ENCODE measurements at places on chromosomes 5 and 9.

GRCh38 chr5:95901676-95902627 is 59.7 kb downstream of the ELL2 start:
- no peak for DNase-seq

DNA sequence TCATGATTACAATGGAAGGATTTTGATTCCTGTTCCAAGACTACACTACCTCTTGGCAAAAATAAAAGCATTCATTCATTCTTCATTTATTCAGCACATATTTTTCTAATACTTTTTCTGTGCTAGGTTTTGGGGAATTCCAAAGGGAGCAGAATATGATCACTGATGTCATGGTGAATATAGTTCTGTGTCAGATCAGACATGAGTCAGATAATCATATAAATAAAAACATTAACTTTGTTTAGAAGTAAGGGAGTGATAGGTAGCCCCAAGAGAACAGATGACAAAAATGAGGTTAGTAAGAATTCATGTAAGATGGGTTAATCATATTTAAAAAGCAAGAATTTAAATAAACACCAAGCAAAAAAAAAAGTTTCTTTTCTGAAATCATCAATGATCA is 94.1 kb upstream of the RANBP6 start:
- DNase-seq: no peak

GRCh38 chr9:70061776-70062175 is 18.1 kb downstream of the MAMDC2 start:
- no peak for DNase-seq

DNA sequence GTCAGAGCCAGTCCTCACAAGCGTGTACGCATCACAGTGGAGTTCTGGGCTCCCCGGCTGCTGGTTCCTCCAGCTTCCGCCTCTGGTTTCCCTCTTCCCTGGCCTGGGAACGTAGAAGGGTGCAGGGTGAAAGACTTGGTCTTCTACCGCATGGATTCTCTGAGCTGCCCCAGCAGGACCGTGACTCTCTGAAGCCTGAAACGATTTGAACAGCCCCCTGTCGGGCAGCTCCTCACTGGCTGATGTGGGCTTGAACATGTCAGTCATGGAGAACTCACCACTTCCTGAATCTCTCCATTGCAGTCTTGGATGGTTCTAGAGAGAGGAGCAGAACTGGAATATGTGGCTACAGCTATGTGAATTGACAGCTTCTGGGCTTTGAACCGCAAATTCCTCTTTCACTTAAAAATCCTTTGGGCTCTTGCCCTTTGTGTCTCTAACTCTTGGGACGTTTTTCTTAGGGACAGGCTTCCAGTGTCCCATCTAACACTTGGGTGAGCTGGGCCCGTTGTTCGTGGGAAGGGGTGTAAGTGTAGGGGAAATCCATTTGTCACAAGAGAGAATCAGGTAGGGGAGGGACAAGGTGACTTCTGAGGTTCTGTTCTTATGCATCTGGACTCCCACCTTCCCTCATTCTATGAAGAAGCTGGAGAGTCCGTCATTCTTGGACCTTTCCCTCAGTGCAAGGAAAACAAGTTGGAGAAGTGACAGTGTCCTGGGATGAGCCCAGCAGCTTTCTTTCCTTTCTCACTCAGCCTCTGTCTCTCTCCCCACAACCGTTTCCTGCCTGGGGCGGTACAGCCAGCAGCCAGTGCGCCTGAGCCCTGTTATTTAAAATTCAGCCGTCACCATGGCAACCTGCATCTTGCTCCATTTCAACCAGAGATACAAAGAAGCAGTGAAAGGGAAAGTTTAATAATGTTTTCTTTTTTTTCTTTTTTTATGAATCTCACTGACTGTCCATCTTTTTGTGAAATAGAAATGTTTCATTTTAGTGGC is 84.7 kb downstream of the PTTG1 start:
- no peak for DNase-seq

GRCh38 chr9:5479994-5480694 is 29.8 kb downstream of the CD274 start:
- no peak for DNase-seq

DNA sequence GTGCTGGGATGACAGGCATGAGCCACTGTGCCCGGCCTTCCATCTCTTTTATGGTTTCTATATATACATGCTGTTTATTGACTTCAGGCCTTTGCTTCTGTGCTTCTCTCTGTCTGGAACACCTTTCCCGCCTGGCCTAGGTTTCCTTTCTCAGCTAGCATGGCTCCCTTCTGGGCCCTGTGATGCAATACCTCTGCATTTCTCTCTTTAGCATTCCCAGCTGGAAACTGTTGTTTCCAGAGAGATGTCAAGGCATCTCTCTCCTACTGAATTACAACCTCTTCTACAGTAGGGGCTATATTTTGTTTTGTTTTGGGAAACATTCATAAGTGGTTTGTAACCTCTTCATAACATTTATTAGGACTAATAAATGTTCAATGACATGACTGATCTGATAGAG is 57.1 kb downstream of the RPS23 start:
- no peak for DNase-seq

- DNase-seq: no peak
These were observed 440.6 kb downstream of the CETN3 start for GRCh38 chr5:89968958-89969381.

DNA sequence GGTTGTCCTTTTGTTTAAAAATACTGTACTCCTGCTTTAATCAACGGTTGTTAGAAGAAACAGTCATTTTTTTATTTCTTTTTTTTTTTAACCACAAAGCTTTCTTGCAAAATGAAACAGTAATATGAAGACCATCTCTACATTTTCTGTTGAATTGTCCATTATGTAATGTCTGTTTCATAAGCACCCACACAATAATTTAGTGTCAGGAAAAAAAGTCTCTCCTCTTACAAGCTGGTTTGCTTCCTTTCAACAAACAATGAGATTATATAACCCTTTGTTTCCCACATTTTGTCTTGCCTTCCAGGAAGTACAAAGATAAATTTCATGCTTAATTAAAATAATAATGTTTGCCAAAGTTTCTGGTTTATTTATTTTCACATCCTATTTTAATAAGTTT is 16.7 kb downstream of the CTNNAL1 start:
- no peak for DNase-seq

DNA sequence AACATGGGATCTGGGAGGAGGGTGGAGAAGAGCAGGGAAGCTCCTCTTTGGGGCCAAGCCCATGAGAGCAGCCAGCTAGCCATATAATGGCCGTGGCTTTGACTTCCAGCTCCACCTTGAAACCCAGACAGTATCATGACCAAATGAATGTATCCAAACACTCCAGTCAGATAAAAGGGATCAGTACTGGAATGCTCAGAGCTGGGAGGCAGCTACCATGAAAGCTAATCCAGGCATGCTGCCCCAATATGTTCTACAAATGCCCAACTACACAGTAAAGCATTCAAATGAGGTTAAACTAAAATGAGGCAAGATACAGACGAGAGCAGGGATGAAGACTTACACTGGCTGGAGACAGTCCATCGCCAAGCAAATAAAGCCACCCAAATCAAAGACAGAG is 69.4 kb downstream of the FRMD3 start:
- DNase-seq: no peak

DNA sequence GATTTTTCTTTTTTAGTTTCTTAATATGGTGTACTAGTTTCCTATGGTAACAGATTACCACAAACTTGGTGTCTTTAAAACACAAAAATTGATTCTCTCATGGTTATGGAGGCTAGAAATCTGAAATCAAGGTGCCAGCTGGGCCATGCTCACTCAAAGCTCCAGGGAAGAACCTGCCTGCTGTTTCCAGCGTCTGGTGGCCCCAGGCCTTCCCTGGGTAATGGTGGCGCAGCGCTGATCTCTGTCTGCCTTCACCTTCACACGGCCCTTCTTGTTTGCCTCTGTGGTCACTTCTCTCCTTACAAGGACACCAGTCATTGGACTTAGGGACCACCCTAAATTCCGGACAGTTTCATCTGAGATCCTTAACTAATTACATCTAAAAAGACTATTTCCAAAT is 70.5 kb upstream of the GFPT2 start:
- no peak for DNase-seq

GRCh38 chr9:111832449-111832848 is 37.7 kb upstream of the SHOC1 start:
- no peak for DNase-seq
